ENCODE measurements at places on chromosomes 5 and 9.

GRCh38 chr5:168676501-168676900 is 97.3 kb upstream of the PANK3 start:
- DNase-seq: no peak

GRCh38 chr5:91109634-91110033 is 273.5 kb downstream of the ARRDC3 start:
- DNase-seq: no peak

DNA sequence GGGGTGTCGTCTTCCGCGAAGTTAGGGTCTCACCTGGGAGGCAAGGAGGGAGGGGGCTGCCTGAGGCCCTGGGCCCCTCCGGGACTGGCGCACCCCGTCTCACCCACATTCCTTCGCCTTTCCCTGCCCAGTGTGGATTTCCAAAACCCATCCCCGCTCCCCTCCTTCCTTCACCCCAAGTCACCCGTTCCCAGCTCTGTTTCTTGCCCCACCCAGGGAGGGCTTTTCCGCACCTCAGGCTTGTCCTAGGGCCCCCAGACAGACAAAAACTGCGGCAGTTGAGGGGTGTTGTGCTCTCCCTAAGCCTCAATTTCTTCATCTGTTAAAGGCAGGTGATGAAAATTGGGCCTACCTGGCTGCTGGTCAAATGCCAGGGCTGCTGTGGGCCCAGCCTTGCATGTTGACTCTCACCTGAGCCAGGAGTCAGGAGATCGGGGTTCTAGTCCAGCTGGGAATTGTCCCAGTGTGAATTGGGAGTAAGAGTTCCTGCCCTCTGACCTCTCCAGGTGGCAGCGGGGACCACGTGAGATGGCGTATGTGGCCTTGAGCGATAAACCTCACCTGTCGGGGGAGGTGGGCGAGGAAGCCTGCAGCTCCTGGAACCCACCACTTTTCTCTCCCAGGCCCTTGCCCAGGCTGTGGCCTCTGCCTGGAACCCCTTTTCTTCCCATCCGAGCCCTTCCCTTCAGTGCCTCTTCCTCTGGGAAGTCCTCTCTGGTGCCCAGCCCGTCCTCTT is 143.4 kb upstream of the IER5L start:
- DNase-seq: no peak

DNA sequence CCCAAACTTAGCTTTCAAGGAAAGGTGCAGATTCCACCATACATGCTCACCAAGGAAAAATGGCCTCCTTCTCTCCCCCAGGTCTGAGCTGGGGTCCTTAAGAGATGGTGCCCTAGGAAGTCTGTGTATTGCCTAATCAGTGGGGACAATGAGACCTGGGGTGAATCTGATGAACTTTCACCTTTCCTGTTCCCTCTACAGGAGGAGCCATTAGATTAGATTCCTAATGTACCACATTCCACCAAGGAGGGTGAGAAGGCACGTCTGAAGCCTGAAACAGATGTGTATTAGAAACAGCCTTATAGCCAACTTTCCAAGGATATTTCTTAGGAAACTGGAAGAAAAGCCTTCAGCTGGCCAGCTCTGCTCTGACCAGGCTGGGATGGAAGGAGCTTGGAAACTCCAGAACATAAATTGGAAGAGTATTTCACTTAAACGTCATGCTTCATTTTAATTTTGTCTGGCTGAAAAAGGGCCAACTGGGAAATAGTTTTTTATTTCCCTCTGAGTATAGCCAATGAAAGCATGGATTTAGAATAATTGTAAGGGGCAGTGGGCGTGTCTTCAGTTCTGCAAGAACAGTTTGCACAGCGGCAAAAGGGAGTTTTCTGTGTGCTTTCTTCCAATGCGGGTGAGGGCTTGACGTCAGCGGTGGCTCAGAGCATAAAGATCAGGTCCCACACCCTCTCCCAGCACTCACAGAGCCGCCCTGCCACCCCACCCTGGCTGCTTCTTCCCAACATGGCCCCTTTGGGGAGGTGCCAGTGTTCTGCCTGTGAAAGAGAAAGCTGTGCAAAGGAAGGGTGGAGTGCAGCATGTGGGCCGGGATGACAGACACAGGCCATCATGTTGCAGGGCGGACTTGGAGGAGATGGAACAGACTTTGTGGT is 210.9 kb downstream of the ESM1 start:
- DNase-seq: no peak

- no peak for DNase-seq
Measured at GRCh38 chr9:13064676-13065075, 214.8 kb downstream of the MPDZ start.

DNA sequence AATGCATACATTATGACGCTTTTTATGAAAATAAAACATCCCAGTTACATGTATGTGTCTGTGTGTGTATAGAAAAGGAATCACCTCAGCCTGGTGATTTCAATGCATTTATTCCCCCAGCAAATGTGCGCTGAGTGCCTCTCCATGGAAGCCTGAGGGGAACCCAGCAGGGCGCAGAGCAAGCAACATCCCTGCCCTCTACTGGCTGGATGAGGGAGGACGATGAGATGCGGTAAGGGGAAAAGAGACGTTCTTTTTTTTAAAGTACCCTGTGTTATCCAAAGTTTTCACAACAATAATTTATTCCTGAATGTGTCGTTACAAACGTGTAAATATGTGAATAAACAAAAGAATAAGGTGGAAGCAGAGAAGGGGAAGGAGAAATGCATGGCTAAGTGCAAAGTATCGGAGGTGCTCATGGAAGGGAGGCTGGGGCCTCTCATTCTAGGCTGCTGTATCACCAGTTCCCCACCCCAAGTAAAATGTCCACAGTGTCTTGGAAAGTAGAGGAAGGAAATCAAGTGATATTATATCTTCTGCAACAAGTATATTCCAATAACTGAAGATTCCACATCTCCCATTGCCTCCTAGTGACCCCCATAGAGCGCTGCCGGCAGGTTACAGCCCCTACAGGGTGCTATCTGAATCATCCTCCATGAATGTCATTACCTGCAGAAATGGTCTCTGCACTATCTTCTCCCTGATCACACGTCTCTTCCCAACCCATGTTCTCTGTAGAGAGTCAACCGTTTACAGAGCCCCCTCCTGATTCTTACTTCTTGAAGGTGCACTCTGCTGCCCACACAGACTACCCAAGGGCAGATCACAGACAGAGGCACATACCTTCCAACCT is 13.0 kb upstream of the ABLIM3 start:
- DNase-seq: no peak

DNA sequence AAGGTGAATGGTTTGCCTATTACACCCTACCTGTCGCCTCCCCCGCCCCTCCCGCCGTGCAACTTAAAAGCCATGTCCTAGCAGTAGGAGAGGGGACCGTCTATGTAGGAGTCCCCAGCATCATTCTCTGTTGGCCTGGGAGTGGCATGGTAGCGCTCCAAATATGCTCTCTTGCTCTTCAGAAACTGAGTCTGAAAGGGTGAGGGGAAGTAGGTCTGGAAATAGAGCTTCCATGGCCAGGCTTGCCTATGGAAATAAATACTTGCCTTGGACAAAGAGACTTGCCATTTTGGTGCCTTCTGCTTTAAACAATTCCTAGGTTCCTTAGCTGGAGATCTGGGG is 1.4 kb downstream of the RGS7BP start:
- DNase-seq: no peak

GRCh38 chr5:143957455-143957854 is 145.5 kb downstream of the HMHB1 start:
- DNase-seq: no peak

DNA sequence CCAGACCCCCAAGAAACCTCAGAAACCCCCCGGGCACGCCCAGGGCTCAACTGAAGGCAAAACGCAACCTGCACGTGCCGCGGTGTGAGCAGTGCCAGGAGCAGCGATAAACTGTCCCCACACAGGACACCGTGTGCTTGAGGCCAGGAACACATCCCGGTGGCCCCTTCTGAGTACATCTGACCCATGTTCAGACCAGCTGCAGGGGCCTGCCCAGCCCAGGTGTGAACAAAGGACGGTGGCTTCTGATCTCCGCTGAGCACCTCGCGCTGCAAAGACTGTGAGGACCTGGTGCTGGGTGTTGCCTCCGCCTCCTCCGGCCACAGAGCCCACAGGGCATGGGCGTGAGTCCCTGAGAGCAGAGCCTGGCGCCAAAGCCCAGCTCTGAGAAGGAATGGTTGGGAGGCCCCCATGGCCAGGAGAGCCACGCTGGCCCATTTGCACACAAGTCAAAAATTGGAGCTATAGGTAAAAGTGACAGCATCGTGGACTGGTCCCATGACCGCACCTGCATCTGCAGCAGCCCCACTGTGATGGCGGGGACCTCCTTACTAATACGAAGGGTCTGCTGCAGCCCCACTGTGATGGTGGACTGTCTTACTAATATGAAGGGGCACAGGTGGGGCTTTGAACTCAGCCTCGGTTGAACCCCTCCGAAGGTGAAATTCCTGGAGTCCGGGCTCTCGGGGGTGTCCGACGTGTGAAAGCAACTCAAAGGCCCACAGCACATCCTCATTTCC is 31.5 kb downstream of the NDUFS6 start:
- no peak for DNase-seq

- no peak for DNase-seq
Measured at GRCh38 chr5:151198861-151199260, 25.0 kb downstream of the CCDC69 start.

- DNase-seq: no peak
Measured at GRCh38 chr5:124102486-124102885, 590.5 kb downstream of the CSNK1G3 start.

All from NCI-H1436 treated with DMSO at 0.1 percent for 48 hours (cell line).